ENCODE measurements at places on chromosomes 16 and 17. TPM values are rescaled to one million over a fixed set of nuclear protein-coding genes. Genes with fewer than 3 reads are reported as not detected.

Gene DNAJA3
- 55.2 TPM for total RNA-seq

- DNase-seq = no peak
These were observed 56.3 kb upstream of the IL34 start for GRCh38 chr16:70589998-70590471.

DNA sequence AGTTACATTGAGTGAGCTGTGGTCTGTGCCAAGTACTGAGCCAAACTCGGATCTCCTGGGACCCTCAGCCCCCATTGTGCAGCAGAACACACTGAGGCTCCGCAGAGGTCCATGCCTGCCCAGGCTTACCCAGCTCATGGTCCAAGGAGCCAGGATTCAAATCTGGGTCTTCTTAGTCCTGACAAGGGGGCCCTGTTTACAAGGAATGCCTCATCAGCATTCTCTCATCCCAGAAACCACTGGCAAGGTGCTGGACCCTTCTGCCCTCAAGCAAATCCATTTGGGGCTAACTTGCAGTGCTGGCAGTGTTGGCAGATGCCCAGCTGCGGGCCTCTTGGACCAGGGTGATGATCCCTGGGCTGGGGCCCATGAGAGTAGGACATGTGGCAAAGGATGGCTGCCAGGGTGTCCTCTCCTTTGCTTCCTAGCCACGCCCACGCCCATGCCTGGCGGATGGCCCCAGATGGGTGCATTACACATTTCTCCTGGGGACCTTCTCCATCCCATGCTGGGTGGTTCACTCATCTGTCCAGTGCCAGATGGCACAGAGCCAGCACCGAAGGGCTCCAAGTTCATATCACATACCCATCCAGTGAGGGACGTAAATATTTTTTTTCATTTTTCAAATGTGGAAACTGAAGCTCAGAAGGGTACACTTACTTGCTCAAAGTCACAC lies 117.7 kb downstream of the CMIP start:
- no peak for DNase-seq

GRCh38 chr17:4938069-4938491 lies 1.8 kb downstream of the SLC25A11 start:
- no peak for DNase-seq

DNA sequence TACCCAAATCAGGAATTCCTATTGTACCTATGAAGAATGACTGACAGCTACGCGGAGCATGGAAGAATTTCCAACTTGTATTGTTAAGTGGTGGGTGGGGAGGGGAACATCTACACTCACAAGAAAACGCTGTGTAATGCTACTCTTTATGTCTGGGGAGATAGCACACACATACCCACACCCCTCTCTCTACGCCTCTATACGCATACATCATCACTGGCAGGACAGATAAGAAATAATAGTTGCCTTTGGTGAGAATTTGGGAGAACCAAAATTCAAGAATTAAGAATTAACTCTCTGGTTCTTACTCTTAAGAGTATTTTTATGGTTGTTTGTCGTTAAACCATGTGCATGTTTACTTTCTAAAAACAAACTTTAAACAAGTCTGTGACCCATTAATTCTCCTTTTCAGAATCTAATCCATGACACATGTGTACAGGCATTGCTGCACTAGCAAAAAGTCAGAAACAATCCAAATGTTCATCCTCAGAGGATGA lies 33.9 kb downstream of the CREBBP start:
- no peak for DNase-seq

DNA sequence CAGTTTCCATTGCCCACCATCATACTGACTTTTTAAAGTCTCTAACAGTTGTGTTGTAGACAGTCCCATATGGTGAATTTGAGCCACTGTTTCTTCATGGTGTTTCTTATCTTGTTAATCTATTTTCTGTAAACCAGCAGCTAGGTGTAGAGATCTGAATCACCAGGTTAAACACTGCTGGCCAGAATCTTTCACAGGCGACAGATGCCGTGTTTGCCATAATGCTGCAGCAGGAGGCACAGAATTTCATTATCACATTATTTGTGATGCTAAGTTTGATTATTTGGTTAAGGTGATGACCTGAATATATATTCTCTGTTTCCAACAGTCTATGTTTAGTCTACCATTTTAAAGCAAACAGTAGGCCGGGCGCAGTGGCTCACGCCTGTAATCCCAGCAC lies 11.5 kb upstream of the CNGB1 start:
- DNase-seq = no peak

- DNase-seq = peak; percentile 76
These were observed 30.1 kb downstream of the VAC14 start for GRCh38 chr16:70770626-70771552.

Gene CA7
- not detected for total RNA-seq

Gene PITPNM3
- 1.4 TPM for total RNA-seq

Gene AOC2
- 3.2 TPM for total RNA-seq

DNA sequence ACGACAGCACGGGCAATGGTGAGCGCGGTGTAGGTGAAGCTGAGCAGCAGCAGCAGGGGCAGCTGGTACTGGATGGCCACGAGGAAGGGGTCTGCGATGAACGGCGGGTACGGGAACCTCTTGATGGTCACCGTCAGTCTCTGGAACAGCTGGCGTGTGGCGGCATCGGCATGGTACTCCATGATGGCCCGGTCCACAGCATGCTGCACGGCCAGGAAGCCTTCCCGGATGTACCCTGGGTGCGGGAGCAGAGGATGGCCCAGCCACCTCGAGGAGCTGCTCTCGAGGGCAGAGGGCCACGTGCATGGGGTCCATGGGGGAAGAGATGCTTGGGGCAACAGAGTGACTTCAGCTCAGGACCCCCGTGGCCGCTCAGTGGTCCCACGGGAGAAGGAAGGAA lies 20.9 kb downstream of the ABCA3 start:
- DNase-seq = no peak

Gene CIITA
- total RNA-seq = not detected

DNA sequence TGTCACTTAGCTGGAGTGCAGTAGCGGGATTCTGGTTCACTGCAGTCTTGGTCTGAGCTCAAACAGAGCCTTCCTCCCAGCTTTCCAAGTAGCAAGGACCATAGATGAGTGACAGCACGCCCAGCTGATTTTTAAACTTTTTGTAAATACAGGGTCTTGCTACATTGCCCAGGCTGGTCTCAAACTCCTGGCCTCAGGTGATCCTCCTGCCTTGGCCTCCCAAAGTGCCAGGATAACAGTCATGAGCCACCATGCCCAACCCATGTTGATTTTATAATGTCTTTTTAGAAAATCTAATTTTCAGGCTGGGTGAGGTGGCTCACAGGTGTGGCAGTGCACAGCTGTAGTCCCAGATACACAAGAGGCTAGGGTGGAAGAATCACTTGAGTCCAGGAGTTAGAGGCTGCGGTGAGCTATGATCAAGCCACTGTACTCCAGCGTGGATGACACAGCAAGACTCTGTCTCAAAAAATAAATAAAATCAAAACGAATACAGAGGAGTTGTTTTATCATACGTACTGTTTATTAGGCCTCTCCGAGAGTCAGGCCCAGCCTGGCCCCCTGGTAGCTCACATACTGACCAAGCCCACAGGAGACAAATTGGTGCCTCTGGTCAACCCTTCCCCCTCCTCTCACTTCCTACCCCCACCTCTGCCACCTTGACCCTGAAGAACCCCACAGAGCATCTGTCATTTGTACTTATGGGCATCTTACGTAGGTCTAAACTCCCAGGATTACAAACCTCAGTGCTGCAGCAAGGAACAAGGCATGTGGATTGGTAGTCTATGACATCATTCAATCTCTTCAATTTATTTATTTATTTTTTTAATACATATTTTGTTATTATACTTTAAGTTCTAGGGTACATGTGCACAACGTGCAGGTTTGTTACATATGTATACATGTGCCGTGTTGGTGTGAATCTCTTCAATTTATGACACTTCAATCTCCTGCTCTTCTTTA lies 13.6 kb downstream of the C16orf86 start:
- no peak for DNase-seq

GRCh38 chr17:75471207-75471606 lies 14.8 kb downstream of the TMEM94 start:
- DNase-seq = no peak

GRCh38 chr17:1590029-1590746 lies 27.6 kb upstream of the PITPNA start:
- DNase-seq = no peak

Gene TMEM114
- not detected for total RNA-seq

DNA sequence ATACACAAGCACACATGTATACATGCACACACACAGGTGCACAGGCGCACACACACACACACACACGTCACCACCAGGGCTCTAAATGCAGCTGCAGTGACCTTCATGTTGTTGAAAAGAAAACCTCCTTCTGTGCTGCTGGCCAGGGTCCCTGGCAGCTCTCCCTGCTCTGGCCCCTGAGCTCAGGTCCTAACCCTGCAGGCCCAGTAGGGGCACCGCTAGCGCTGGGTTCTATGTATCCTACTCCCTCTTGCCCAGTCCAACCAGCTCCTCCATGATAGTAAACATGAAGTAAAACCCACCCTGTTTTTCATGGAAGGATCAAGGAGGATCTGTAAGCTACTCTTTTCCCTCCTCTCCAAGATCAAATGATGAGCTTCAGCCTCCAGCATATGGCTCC lies 172.8 kb downstream of the RBFOX3 start:
- no peak for DNase-seq
